ENCODE measurements at places on chromosomes 13 and 19. TPM values are rescaled to one million over a fixed set of nuclear protein-coding genes. Genes with fewer than 3 reads are reported as not detected.

LGALS7 gene
- total RNA-seq, result not detected

KLK12 gene
- total RNA-seq, result not detected

OR10H1 gene
- not detected for total RNA-seq

FAM83E gene
- not detected for total RNA-seq

MIR17HG gene
- total RNA-seq, result 6.4 TPM

RFC3 gene
- 9.6 TPM for total RNA-seq

- DNase-seq, result peak; percentile 93
Observed at GRCh38 chr19:31349160-31349881, at the start of gene TSHZ3. TSS of gene TSHZ3 (minus strand) at chr19:31349436. CDS start at chr19:31349219, 217 bp downstream.

GRCh38 chr19:33295621-33296487 lies 6.5 kb downstream of the CEBPA start:
- peak; percentile 25 for DNase-seq

- DNase-seq, result peak; percentile 68
Observed at GRCh38 chr19:4807188-4807587, 15.7 kb downstream of the FEM1A start.

DNA sequence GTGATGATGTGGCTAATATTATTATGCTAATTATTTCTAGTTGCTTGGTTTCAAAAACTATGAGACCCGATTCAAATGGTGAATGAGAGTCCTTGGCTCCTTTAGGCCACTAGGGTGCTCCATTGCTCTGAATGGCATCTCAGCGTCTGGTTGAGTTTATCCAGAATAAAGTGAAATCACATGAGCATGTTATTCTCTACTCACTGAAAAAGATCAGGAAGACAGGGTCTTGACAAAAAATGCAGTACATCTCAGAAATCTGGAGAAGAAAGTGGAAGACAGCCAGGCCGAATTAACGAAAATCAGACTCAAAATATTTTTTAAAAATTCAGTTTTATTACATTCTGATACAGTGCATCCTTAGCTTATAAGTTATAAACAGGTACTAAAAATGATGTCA lies 516.2 kb downstream of the MYO16 start:
- DNase-seq, result no peak

- DNase-seq, result peak; percentile 80
Observed at GRCh38 chr19:15934332-15935078, at the start of gene CYP4F11. TSS of gene CYP4F11 (minus strand) at chr19:15934529. CDS start at chr19:15934408, 121 bp downstream.

DNA sequence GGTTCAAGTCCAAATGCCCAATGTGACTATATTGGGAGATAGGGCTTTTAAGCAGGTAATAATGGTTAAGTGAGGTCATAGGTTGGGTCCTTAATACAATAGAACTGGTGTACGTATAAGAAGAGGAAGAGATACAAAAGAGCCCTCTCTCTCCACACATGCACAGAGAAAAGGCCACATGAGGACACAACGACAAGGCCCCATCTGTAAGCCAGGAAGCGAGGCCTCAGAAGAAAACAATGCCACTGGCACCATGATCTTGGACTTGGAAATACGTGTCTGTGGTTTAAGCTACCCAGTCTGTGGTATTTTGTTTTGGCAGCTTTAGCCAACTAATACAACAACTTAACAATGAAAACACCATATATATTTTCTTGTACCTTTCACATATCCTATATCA lies 23.4 kb upstream of the RFC3 start:
- DNase-seq, result no peak

- no peak for DNase-seq
Observed at GRCh38 chr19:47057328-47057727, 8.9 kb upstream of the TMEM160 start.

DNA sequence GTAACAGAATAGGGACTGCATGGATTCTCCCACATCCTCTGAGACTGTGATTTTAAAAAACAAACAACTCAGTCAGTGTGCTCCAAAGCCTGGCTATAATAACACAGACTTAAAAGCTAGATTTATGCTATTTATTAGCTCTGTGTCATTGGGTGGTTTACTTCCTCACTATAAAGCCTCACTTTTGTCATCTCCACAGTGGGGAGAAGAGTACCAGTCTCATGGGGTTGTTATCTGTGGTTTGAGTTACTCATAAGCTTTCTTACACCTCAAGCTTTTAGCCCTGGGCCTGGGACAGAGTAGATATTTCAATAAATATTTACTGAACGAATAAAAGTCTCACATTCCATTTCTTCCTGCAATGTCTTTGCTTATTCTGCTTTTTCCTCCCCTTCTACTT lies 5.3 kb downstream of the RNASEH2B start:
- DNase-seq, result no peak

DNA sequence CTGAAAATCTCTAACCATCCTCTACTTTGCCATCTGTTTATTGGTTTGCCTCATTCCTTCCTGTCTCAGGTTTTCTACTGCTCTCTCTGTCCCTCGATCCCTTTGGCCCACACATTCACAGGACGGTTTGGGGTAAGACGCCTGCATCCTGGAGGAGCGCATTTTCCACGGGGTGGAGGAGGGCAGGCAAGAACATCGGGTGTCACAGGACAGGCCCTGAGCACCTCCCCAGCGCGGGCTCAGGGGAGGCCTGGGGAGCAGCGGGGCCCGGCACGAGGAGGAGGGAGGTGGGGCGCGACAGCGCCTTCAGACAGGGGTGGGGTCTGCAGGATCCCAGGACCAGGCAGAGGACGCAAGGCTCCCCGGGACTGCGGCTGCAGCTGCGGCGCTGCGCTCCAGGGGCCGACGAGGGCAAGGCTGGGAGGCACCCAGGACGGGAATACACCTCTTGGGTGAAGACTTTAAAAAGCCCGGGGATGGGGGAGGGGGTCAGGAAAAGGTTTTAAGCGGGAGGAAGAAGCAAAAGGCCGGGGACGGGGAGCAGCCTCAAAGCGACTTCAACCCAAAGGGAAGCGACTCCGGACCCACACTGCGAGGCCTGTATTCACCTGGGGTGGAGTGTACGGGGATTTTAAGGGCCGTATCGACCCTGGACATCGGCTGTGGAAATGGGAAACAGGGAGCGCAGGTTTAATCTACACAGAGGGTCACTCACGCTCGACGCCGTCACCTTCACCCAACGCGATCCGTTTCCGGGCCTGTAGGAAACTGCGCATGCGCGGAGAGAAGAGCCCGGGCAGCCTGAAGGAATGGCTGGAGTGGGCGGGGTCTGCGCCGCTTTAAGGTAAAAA lies at the start of gene ZNF415:
Gene ZNF415 (minus strand): TSS at position 770 of the 851 bp plus-strand sequence. CDS start 10,234 bp downstream, outside the sequence.
- DNase-seq, result peak; percentile 85

DNA sequence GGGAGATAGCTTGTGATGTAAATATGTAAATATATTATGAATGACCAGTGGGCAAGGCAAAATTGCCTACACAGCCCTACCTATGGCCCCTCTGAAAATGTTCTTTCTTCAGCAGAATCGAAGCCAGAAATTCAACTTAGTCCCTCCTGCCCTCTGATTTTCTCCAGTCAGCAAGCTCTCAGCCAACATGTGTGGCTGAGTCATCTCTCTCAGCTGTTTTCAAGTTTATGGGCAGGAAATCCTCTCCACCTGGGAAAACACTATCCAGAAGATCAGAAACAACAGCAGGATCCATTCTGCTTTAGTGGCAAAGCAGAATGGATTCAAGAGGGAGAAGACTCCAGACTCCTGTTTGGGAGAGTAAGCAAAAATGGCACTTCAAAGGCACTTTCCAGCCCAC lies 8.9 kb upstream of the ZNF527 start:
- no peak for DNase-seq

DNA sequence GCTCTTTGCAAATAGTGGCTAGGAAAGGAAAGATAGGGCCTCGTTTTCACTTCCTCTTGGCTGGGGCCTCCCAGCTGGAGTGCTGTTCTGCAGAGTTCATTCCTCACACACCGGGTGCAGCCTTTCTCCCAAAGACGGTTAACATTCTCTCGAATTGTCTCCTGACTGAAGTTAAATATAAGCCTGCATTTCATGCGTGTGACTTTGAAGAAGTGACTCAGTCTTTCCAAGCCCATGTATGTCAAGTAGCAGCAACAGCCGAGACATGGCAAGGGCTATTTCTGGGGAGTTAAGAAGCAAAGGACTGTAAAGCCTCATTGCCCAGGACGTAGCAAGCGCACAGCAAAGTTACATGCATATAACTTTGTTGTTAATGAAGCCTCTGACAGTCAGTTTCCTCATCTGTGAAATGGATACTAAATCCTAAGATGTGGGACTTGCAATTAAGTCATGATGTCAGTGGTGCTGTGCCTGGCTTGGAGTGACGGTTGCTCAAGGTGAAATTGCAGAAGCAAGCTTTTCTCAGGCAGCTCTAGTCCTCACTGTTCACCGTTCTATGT lies 502.4 kb downstream of the MYO16 start:
- DNase-seq, result no peak

DNA sequence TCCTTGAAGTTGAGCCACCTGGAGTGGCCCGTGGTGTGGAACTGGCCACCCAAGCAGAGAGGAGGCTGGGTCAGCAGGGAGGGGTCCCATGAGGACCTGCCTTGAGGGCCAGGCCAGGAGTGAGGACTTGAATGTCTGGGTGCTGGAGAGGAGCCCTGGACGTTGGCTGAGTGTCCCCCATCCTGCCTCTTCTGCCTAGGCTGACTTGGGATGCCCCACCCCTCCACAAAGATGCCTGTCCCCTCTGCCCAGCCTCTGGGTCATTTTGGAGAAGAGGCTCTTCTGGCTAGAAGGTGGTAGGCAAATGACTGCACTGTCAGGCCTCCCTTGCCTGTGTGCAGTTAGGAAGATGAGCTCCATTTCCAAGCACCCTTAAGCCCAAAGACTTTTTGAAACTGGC lies 1.7 kb downstream of the SSBP4 start:
- DNase-seq, result peak; percentile 60

DNA sequence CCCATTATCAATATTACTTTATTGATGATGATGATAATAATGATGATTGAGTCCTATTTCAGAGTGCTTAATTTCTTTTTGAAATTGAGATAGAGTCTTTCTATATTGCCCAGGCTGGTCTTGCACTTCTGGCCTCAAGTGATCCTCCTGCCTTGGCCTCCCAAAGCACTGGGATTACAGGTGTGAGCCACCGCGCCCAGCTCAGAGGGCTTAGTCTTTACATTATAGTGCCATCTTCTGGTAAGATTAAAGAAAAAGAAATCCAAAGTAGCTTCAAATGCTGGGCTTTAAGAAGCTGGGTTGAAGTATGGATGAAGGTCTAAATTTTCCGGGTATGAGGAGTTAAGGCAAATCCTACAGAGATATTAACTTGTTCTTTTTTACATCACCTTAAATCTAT lies 3.4 kb upstream of the ZNF333 start:
- no peak for DNase-seq

- DNase-seq, result no peak
Observed at GRCh38 chr19:4144666-4145249, 8.7 kb upstream of the CREB3L3 start.

GRCh38 chr19:38492181-38492813 lies 58.8 kb downstream of the RYR1 start:
- no peak for DNase-seq

- no peak for DNase-seq
Observed at GRCh38 chr19:17103177-17103576, 27.6 kb downstream of the MYO9B start.

Measured in sciatic nerve (tissue), 2 donors.